Uterus (tissue), 4 donors: ENCODE measurements at places on chromosomes 1 and 21. TPM values are rescaled to one million over a fixed set of nuclear protein-coding genes. Genes with fewer than 3 reads are reported as not detected.
A peak's percentile ranks its signal among the peaks of the same experiment; 100 is the strongest.

GRCh38 chr1:230270185-230270558 lies 156.0 kb downstream of the PGBD5 start:
- H3K4me3 ChIP-seq = no peak overlapping the region
- H3K27ac ChIP-seq = peak overlapping the region; percentile 50
- no peak for DNase-seq
- H3K36me3 ChIP-seq = no peaks in the 10 kb centered on the region

DPH2 gene
- total RNA-seq = 8.8 TPM

CFHR2 gene
- not detected for total RNA-seq

DNA sequence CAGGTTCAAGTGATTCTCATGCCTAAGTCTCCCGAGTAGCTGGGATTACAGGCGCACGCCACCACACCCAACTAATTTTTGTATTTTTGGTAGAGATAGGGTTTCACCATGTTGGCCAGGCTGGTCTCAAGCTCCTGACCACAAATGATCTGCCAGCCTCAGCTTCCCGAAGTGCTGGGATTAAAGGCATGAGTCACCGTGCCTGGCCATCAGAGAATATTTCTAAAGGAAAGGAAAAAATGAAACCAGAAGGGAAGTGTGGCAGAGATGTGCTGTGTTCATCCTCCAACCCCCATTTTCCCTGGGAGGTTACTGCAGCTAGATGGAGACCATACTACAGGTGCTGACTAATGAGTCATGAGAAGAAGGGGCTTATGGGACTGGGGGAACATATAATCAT lies 964.1 kb downstream of the TTLL7 start:
- no peaks in the 10 kb centered on the region for H3K4me1 ChIP-seq
- no peak overlapping the region for H3K27ac ChIP-seq
- no peak for DNase-seq

DNA sequence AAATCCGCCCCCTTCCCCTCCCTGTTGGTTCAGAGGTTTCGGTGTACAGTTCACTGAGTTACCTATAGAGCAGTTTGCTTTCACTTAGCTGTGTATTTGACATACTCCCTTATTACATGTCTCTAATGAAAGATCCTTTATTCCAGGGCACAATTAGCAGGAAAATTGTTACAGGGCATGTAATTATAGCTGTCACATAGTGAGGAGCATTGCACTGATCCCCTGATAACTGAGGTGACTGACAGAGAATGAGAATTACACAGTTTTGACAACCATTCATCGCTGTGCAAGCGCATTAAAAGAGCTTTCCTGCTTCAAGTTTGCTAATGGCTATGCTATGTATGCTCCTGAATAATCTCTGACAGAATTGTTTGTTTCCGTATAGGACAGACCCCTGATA lies 26.9 kb downstream of the DAP3 start:
- H3K36me3 ChIP-seq = no peaks in the 10 kb centered on the region
- no peak overlapping the region for H3K4me3 ChIP-seq
- no peak for DNase-seq
- no peaks in the 10 kb centered on the region for H3K27me3 ChIP-seq
